ENCODE measurements at places on chromosomes 5 and 9. TPM values are rescaled to one million over a fixed set of nuclear protein-coding genes. Genes with fewer than 3 reads are reported as not detected.

Gene DBH
- total RNA-seq = not detected

Gene CDH18
- under 0.01 TPM for total RNA-seq

Gene SELENOP
- 15.5 TPM for total RNA-seq

Gene GNA14
- 6.5 TPM for total RNA-seq

Gene CAVIN4
- 1.3 TPM for total RNA-seq

Gene MLANA
- total RNA-seq = not detected

Gene PCDHA1
- total RNA-seq = under 0.01 TPM

Gene PAXX
- total RNA-seq = 9.9 TPM

Gene PHF24
- not detected for total RNA-seq

Gene FBLL1
- total RNA-seq = 0.32 TPM

Gene TPM2
- total RNA-seq = 1,636 TPM

Gene SCGB3A2
- not detected for total RNA-seq

Gene TICAM2
- total RNA-seq = 7.1 TPM

Gene PFN3
- not detected for total RNA-seq

Gene EFNA5
- 6.5 TPM for total RNA-seq

Gene PLAA
- total RNA-seq = 35.1 TPM

Gene HAVCR1
- not detected for total RNA-seq

Gene CEP72
- total RNA-seq = 3.2 TPM

Gene GNPDA1
- total RNA-seq = 59.6 TPM

Gene FOXD4L3
- not detected for total RNA-seq

Gene NUTM2F
- not detected for total RNA-seq

Gene FBN2
- 81.6 TPM for total RNA-seq

Gene FOXD4
- total RNA-seq = 0.43 TPM

Gene NR5A1
- total RNA-seq = not detected

Gene HK3
- not detected for total RNA-seq

Gene CNTNAP3
- 0.64 TPM for total RNA-seq

Gene CRB2
- total RNA-seq = under 0.01 TPM

Gene LHX2
- total RNA-seq = not detected

Gene LHX3
- total RNA-seq = not detected

Gene FAM200C
- 4.7 TPM for total RNA-seq

Gene MYO10
- total RNA-seq = 61.2 TPM

Gene GLE1
- 35.0 TPM for total RNA-seq

Gene PGM5
- total RNA-seq = 2.6 TPM

Gene HAND1
- not detected for total RNA-seq

Gene C5orf58
- total RNA-seq = not detected

Gene RASEF
- 0.97 TPM for total RNA-seq

Gene ABCA1
- 88.3 TPM for total RNA-seq

Gene CLIC3
- 43.2 TPM for total RNA-seq

Gene GPR151
- total RNA-seq = not detected

Gene KIF27
- 2.9 TPM for total RNA-seq

Gene PAM
- total RNA-seq = 266 TPM

Gene PCDHB8
- total RNA-seq = under 0.01 TPM

Gene RASGRF2
- 3.9 TPM for total RNA-seq

Gene TMC1
- 1.3 TPM for total RNA-seq

Gene FCN1
- not detected for total RNA-seq

Gene SLC6A3
- total RNA-seq = not detected

Gene GABRB2
- under 0.01 TPM for total RNA-seq

Gene IL3
- not detected for total RNA-seq

Gene AKNA
- 14.8 TPM for total RNA-seq

Gene PCDHB5
- total RNA-seq = 0.32 TPM

Gene SLC34A1
- not detected for total RNA-seq

Gene ENTREP1
- under 0.01 TPM for total RNA-seq

Gene IRGM
- total RNA-seq = 0.32 TPM

Gene PCDHB3
- 0.43 TPM for total RNA-seq

Gene CAMK2A
- 1.3 TPM for total RNA-seq

All from fibroblast of villous mesenchyme (primary cell).